ACHN (cell line): ENCODE measurements at places on chromosomes 5 and 9.

DNA sequence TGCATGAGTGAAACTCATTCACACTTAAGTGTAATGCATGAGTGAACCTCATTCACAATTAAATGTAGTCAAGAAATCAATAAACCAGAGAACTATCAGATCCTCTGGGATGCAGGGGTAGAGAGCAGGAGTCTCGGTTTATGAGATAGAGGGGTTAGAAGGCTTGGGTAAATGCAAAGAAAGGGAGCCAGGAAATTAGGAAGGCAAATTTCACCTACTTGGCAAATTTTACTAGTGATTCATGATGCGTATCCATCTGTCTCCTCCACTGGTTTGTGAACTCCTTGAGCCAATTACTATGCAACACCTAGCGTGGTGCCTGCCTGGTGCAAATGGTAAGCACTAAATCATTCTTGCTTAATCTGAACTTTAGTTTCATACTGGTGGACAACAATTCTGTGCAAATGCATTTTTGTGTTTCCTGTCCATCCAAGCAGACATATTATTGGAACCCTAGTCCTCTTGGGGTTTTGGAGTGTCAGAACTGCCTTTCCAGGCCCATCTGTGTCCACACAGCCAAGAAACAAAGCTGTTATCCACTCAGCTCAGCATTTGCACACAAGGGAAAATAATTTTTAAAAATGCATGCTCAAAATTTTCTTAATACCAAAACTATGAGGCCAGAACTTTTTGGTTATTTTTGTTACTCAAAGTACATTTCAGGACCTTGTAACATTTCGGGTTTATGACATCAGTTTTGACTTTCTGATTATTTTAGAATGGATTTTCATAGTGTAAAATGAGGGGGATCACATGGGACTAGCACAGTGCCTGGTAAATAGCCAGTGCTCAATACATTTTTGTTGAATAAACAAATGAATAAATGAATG lies 5.2 kb downstream of the HAPLN1 start:
- DNase-seq = no peak

DNA sequence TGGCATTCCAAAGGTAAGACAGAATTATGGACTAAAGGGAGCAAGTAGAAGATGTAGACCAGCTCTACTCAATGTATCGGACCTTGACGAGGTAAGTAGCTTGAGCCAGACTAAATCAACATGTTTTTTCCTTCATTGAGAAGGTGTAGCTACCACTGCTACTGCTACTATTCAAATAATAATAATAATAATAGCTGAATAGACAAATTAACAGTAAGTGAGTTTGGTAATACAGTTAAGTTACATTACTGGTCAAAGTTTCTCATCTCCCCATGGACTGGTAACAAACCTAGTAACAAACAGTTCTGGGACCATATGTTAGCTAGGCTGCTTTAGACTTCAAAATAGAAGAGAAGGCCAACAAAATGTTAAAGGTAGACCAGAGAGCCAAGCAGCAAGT lies 609.2 kb downstream of the TLE1 start:
- DNase-seq = no peak

DNA sequence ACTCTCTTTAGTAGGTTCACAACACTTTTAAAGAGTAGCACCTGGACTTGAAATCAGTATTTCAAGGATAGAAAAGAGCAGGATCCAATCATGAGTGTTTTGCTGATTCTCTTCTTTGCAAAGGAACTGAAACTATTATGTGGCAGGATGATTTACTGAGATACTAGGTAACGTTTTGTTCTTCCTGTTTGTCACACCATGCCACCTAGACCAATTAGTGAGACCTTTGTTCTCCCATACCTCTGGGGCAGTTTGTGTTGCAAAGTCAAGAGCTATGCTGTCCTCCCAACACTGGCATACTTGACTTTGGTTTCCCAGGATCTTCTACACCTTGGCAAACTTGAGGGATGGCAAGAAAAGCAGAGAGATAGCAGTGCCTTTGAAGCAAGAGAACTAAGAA lies 43.4 kb downstream of the PPP1R2B start:
- DNase-seq = no peak

- no peak for DNase-seq
Measured at GRCh38 chr9:112540800-112541199, 54.2 kb downstream of the KIAA1958 start.

DNA sequence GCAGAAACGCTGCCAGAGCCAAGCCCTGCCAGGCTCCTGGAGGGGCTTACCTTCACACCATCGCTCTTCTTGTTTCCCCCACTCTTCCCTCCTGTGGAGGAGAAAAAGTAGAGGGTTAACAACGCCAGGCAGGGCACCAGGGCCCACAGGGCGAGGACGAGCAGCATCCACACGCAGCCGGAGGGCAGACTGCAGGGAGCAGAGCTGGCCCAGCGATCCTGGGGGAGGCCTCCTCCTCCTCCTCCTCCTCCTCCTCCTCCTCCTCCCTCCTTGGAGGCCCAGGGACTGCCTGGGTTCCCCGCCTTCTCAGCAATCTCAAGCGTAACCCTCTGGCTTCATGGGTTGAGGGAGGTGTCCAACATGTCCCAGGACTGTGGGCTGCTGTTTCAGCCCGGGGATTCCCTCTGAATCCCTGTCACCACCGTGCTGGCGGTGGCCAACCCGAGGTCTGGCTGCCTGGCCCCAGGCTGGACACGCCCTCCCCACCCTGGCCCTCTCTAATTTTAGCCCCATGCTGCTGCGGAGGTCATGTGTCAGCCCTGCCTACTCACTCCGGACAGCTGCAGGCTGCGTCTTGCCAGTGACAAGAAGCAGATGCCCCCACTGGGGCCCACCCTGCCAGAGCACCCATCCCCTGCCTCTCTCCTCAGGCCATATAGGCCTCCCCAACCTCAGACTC lies 44.3 kb downstream of the CAMK2A start:
- DNase-seq = no peak

DNA sequence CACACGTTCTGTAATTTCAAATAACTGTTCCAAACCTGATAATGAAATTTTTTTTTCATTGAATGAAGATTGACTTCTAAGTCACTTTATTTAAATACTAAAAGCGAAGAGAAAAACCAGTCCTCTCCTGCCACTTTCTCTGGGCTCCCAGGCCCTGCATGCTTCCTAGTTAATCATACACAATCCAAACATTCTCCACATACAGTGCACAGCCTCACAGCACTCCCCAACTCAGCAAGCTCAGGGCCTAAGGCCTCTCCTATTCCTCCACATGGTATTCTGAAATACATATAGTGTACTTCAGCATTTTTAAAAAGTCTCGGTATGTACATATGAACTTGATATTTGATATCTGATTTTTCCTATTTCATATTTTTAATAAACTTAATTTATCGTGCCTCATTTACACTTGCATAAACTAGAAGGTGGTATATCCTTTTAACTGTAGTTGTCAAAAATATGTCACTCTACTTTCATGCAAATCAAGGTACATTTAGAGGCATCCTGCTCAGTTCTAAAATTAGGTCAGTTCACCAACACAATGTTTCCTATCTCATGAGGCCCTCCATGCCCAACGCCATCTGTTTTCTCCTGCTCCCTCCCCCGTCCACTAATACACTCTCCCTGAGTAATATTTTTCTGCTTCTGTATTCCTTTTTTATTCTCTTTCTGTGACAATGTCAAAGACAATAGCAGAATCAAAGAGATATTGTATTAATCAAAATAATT lies 206.7 kb downstream of the ARRDC3 start:
- DNase-seq = peak; percentile 63

DNA sequence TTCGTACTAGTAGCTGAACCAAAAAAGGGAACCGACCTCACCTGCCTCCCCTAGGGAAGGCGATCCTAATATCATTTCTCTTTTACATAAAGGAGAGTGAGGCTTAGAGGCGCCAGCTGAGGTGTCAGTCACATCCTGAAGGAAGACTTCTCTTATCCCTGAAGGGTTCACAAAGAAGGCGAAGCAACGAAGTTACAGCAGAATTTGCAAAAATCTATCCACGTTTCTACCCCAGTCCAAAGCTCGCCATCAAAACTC lies 598 bp upstream of the KIAA1191 start:
- DNase-seq = no peak

- DNase-seq = no peak
Measured at GRCh38 chr5:170265522-170265921, 32.1 kb downstream of the LCP2 start.

GRCh38 chr5:135711911-135712310 lies 122.6 kb upstream of the SLC25A48 start:
- no peak for DNase-seq

- peak; percentile 13 for DNase-seq
Measured at GRCh38 chr9:99823681-99824377, 2.1 kb downstream of the NR4A3 start.

GRCh38 chr5:82620957-82621600 lies 342.9 kb upstream of the RPS23 start:
- DNase-seq = no peak

GRCh38 chr9:37955781-37956422 lies 52.0 kb upstream of the SLC25A51 start:
- no peak for DNase-seq
